ENCODE measurements at places on chromosomes 1 and 21. TPM values are rescaled to one million over a fixed set of nuclear protein-coding genes. Genes with fewer than 3 reads are reported as not detected.

Gene C2CD4D
- polyA plus RNA-seq = 0.20 TPM

Gene DYNLT5
- polyA plus RNA-seq = 0.40 TPM

Gene S1PR1
- 17.3 TPM for polyA plus RNA-seq

Gene RNF186
- polyA plus RNA-seq = not detected

GRCh38 chr1:67463298-67463955 is 33.2 kb upstream of the SERBP1 start:
- H3K27ac ChIP-seq = no peak overlapping the region
- peaks cover 8% of the 10 kb centered on the region for H3K4me1 ChIP-seq
- no peaks in the 10 kb centered on the region for H3K36me3 ChIP-seq
- H3K4me3 ChIP-seq = no peak overlapping the region

DNA sequence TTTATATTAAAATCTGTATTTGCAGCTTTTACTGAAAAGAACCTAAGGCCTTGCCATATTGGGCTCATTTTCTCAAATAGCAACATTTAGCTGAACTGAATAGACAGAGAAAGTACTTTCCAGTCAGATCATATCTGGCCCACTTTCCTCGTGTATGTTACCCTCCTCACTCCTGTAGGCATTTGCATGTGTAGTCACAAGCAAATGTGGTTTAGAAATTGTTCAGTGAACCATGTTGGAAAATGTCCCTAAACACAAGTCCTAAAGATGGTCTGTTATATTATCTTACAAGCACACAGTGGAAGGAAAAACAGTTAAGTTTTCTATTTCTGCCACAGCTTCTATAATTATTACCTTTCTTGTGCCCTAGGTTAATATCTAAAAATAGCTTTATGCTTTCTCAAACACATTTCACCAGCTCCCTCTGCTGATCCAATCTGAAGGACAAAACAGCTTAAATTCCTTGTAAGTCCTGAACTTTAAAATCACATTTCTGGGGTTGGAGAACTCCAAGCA is 606 bp upstream of the FMO4 start:
- H3K27ac ChIP-seq = peak overlapping the region; percentile 61
- no peaks in the 10 kb centered on the region for H3K36me3 ChIP-seq
- no peak overlapping the region for H3K4me3 ChIP-seq
- no peaks in the 10 kb centered on the region for H3K27me3 ChIP-seq
- no peak for DNase-seq

- H3K27ac ChIP-seq = no peak overlapping the region
- no peak overlapping the region for H3K4me3 ChIP-seq
- no peaks in the 10 kb centered on the region for H3K4me1 ChIP-seq
- no peak for DNase-seq
Measured at GRCh38 chr1:113178106-113178505, 105.1 kb downstream of the LRIG2 start.

Measured in adrenal gland (tissue), 19 donors.